GM20000 (cell line): ENCODE measurements at places on chromosomes 7 and 10.
A peak's percentile ranks its signal among the peaks of the same experiment; 100 is the strongest.

- peak; percentile 49 for DNase-seq
Observed at GRCh38 chr7:94510582-94511496, 1.2 kb downstream of the CASD1 start.

- no peak for DNase-seq
Observed at GRCh38 chr10:75014516-75015230, 96.8 kb upstream of the SAMD8 start.

GRCh38 chr10:28664369-28664740 lies 13.0 kb upstream of the BAMBI start:
- DNase-seq: no peak

DNA sequence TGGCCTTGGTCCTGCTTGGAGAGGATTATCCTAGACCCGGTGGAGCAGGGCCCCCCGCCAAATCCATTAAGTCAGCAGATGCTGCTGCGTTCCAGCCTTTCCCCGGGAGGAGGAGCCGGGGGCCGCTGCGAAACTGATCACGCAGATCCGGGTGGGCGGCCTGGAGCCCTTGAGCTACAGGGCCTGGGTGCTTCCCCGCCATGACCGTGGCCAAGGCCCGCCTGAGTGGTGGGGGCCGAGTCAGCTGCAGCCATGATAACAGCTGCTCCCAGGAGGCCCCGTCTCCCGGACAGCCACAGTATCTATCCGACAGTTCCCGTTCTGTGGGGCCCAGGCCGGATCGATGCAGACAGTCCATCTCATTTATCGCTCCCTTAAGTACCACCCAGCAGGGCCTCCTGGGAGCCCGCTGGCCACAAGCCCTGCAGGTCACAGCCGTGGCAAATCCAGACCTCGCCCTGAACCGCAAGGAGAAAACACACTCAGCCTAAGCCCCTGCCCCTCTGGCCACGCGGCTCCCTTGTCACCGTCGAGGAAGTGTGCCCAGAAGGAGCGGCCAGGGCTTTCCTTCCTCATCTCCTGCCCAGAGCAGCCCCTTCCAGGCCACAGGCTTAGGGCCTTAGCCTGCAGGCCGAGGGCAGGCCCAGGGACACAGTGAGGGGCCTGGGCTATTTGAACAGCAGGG lies 34.4 kb upstream of the SLC29A4 start:
- DNase-seq: no peak

DNA sequence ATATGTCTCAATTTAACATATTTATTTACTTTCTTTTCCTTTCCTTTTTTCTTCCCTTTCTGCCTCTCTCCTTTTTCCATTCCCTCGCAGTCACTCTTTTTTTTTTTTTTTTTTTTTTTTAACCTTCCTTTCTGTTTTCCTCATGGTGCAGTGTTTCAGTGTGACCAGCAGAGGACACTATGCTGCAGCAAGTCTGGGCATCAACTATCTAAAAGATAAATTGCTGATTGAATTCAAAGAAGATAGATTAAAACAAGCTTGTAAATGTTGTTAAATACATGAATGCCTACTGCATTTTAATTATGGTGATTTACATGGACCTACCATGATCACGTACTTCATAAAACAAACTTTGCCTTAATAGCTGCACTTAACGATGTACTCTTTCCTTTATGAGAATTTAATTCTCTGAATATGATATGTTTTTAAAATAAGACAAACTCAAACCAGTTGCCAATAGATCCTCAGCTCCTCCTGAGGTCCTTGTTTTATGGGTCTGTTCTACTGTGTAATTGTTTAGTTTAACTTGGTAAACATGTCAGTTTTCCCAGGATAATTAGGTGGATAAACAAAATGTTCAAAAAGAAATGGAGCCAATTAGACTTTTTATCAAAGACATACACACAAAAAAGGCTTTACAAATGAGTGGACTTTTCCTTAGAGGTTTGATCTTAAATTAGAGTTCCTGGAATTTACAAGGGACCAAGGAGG lies 101.0 kb upstream of the AGR3 start:
- DNase-seq: peak; percentile 19

GRCh38 chr7:5462216-5462615 lies 38.6 kb upstream of the TNRC18 start:
- no peak for DNase-seq

GRCh38 chr10:21572578-21572977 lies 38.5 kb downstream of the MLLT10 start:
- no peak for DNase-seq

GRCh38 chr7:91533996-91534395 lies 269.8 kb downstream of the FZD1 start:
- no peak for DNase-seq

DNA sequence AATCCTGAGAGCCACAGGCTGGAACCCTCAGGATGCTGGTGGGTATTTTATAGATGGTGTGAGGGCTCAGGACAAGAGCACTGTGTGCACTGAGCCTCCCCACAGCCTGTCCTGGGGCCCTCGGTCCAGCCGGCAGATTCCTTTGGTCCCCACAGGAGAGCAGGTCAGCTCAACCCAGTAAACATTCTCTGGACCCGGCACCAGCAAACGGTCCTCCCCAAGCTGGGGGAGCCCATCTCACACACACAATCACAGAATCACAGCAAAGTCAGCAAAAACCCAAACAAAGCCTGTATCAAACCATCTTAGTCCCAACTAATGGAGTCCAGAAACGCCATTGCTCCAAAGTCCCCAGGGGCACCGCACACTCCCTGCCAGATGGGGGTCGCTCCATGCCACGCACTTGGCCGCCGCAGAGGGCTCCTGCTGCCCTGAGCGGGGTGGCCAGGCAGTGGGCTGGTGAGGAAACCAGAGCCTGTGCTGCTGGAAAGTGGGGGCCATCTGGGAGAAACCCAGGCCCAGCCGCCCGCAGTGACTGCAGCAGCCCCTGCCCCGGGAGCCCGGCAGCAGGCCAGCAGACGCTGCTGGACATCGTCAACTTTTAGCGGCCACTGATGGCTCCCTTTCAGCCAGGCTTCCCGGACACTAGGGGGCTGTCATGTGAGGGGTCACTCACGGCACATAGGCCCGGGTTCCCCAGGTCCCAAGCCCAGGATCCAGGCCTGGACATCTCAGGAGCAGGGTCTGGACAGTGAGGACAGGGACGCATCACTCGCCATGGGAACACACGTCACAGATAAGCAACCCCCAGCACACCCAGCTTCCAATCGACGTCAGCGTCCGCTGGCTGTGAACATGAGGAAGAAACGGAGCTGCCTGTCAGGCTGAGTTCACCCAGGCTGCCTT lies 52.6 kb downstream of the DPYSL4 start:
- DNase-seq: no peak

- DNase-seq: no peak
Observed at GRCh38 chr7:31955021-31955420, 115.2 kb downstream of the PDE1C start.

DNA sequence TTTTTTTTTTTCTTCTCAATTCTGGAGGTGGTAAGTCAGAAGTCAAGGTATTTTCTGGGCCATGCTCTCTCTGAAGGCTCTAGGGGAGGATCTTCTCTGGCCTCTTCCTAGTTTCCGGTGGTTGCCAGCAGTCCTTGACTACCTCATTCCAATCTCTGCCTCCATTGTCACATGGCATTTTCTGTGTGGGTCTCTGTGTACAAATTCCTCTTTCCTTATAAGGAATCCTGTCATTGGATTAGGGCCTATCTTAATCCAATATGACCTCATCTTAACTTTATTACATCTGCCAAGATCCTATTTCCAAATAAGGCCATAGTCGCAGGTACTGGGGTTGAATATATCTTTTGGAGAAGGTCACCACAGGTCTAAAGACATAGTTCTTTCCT lies 129.3 kb upstream of the PRR15 start:
- no peak for DNase-seq

DNA sequence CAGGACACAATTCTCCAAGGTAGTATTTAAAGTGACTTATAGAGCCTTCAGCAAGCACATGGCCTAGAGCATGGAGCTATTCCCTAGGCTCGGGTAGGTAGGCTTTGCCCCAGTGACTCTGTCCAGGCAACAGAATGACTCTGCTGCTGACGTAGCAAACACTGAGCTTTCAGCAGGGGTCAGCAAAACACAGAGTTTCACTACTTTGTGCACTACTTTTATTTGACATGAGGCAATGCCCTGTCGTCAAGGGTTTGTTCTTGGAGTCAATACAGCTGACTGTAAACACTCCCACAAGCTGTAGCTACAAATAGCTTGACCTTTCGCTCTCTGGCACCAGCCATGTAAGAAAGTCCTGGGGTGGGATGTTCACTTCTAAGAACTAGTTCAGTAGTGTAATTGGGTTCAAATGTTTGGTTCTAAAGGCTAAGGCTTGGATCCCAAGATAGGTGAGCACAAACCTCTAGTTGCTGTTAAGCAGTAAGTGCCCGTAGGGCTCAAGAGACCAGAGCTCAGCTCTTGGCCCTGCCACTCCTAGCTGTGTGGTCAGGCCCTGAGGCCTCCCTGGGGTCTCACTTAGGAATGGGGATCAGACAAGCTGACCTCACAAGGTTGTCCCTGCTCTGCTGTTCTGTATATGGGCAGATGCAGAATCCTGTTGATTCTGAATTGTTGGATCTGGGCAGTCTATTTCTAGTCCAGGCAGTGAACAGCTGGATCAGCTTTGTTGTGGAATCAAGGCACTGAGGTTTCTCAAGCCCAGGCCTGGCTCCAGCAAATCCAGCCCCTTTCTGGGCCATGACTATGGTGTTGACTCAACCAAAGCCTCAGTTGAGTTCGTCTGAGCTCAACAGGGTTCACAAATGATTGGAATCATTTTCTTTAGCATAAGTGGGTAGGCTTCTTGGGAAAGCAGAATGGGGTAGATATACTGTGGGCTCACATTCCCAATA lies 10.7 kb downstream of the NODAL start:
- DNase-seq: no peak

- DNase-seq: no peak
Observed at GRCh38 chr7:9029681-9030530, 596.5 kb downstream of the NXPH1 start.

- DNase-seq: no peak
Observed at GRCh38 chr7:90574820-90575187, 21.3 kb upstream of the CDK14 start.

DNA sequence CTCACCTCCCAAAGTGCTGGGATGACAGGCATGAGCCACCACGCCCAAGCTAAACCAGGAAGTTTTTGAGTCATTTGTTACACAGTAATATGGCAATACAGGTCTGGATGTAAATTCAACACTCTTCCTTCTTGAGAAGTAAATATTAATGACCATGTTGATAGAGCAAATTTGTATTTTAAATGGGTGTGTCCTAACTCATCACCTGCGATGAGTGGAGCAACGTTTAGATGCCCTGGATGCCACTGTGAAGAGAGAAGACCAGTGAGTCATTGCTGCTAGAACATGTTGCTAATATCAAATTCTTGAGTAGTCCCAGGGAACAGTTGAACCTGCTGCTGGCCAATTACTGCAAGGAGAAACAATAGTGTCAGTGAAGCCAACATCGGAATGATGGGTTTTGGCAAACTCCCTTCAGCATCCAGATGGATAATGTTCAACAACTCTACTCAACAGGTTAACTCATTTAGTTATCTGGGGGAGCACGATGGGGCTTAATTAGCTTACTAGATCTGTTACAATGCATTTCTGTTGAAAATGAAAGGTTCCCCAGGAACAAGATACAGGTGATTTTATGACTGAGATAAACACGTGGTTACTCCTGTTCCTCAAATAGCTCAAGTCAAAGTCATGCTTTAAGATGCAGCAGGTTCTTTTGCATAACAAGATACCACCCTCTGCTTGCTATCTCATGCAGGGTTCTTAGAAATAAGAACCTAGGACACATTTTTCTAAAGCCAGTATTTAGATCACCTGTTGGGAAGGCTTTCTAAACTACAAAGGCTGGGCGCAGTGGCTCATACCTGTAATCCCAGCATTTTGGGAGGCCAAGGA lies 146.8 kb downstream of the CALN1 start:
- no peak for DNase-seq

DNA sequence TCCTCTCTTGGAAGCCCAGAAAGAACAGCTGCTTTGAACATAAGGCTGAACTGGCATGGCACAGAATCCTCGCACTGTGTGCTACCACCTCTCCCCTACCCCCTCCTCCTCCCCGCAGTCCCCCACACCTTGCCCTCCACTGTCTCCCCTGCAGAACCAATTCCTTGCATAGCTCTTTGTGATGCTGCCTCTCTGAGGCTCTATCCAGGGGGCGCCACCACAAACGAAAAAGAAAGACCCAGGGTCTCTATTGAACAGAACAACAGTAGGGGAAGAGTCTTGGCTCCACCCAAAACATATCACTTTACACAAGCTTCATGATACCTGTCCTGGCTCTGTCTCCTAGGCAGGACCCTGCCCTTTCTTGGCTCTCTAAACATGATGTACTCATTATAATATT lies 26.2 kb upstream of the EBLN1 start:
- no peak for DNase-seq

DNA sequence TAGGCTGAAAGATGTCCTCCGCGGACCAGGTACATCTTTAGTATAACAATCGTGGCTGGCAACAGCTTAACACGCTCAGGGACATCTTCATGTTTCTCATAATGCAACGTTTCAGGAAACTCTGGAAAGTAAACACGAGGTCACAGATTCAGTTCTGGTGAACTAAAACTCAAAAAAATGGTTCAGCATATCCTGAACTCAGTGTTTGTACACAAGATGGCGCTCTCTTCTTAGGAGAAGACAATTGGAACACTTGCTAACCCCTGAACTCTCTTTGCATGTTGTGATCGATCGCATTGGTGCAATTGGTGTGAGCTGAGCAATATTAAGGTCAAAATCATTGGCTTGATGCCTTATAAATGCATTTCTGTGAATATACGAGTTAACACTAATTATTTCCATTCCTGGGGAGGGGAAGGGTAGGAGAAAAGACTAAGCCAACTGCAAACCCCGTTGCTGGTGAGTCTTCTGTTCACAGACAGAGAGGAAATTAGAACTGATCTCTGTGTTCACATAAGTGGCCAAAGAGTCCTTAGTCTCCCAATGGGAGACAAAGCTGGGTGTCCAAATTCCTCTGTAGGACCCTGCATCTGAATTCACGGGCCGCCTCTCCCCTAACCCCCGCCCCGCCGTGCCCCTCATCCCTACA lies 52.6 kb upstream of the FAM180A start:
- DNase-seq: peak; percentile 76

GRCh38 chr7:147903536-147904218 lies 686.9 kb upstream of the C7orf33 start:
- DNase-seq: no peak

GRCh38 chr10:112741830-112742402 lies 208.1 kb upstream of the TCF7L2 start:
- no peak for DNase-seq

- no peak for DNase-seq
Observed at GRCh38 chr7:158782761-158783401, 46.4 kb downstream of the ESYT2 start.

DNA sequence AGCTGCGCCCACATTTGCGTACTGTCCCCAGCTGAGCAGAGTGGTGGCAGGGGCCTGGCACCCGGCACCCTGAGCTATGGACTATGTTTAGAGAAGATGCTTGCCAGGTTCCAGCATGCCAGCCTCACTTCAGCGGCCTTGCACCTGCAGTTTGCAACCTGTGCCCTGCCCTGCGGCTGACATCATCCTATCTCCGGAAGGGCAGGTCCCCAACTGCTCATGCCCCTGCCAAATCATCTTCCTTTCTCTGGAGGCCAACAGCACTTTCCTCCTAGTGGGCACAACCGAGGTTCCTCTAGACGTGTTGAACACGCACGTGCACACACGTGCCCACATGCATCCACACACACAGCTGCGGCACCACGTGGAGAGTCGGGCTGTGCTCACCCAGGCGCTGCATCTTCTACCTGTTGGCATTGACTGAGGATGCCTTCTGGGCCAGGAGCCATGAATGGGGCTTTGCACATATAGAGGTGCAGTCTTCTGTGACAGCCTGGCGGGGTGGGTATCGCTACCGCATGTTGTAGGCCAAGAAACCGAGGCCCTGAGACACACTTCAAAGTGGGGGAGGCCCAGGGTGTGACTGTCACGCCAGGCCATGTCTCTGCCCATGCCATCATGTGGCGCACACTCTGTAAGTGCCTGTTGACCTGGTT lies 24.5 kb downstream of the CNPY1 start:
- no peak for DNase-seq
